Endothelial cell of umbilical vein (primary cell): ENCODE measurements at places on chromosomes 11 and 22. TPM values are rescaled to one million over a fixed set of nuclear protein-coding genes. Genes with fewer than 3 reads are reported as not detected.

DNA sequence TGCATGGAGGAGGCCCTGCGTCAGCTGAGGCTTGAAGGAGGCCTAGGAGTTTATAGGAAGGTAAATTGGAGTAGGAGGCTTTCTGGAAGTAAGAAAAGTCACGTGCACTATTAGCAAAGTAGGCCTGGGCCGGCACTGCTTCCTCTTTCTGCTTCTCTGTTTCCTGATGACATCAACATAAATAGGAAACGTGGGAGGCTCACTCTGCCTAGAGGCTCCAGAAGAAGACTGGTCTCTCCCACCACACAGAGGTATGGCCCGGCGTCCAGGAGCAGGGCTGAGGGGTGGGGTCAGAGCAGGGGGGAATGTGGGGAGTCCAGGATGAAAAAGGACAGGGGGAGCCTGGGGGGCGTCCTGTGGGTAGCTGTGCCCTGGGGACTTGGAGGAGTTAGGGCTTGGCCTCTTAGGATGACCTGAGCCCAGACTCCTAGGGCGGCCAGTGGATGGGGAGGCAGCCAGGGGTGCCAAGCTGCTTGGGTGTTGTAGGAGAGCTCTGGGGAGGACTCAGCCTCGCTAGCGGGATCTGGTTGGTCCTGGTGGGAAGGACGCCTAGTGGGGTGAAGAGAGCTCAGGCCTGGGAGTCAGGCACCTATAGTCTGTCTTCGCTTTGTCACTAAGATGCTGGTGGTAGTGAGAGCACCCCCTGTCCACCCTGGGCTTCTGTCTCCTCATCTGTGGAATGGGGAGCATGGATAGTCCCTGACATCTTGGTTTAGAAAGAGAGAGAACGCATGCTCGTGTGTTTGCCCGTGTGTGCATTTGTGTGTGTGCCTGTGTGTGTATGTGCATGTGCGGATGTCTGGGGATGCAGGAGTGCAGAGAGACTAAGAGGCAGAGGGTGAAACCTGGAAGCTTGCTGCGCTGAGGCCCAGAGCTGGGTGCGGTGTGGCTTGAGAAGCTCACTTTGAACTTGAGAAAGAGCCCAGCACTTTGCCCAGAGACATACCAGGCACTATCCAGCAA is at the start of gene CSF2RB:
CSF2RB (plus strand) TSS at position 202 of the 963 bp plus-strand sequence. CDS start 8,580 bp downstream, outside the sequence.
- no peaks in the 10 kb centered on the region for H3K36me3 ChIP-seq
- H3K27me3 ChIP-seq, result no peaks in the 10 kb centered on the region
- DNase-seq, result peak; percentile 78
- peak within 1 kb of the TSS; percentile 68 for H3K27ac ChIP-seq
- H3K4me3 ChIP-seq, result peak within 1 kb of the TSS; percentile 76
- H3K4me1 ChIP-seq, result peaks cover 25% of the 10 kb centered on the region

GRCh38 chr22:38727123-38727522 is 21.4 kb downstream of the GTPBP1 start:
- H3K27me3 ChIP-seq, result no peaks in the 10 kb centered on the region
- no peak overlapping the region for H3K4me3 ChIP-seq
- no peak for DNase-seq
- no peaks in the 10 kb centered on the region for H3K4me1 ChIP-seq

DNA sequence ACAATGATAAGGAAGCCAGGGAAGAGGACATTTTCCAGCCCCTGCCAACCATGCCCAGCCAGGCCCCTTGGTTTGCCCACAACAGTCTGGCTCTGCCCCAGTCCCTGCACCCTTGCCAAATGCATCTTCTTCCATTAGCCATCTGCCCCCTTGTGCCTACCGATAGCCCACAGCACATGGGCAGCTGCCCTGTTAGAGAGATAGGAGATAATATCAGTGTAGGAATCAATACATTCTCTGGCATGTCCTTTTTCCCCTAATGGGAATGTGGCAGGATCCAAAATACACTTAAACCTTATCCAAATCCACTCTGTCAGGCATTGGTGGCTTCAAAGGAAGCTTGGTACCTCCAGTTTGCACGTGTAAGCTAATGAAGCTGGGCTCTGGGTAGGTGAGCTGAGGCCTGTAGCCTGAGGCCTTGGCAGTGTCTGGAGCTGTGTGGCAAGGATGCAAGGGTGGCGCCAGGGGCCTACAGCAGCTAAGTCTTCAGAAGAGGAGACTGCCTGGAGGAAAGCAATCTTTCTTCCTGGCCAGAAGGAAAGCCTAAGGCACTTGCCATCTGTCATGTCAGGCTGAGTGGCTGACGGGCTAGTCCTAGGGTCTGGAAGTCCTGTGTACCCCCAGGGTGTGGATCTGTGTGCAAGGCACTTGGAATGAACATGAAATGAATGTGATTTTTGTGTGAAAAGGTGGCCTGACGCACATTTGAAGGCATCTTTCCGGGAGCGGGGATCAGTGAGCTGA is 164.2 kb upstream of the TBCEL start:
- H3K27me3 ChIP-seq, result no peaks in the 10 kb centered on the region
- no peak overlapping the region for H3K4me3 ChIP-seq
- no peaks in the 10 kb centered on the region for H3K36me3 ChIP-seq
- no peaks in the 10 kb centered on the region for H3K4me1 ChIP-seq

DNA sequence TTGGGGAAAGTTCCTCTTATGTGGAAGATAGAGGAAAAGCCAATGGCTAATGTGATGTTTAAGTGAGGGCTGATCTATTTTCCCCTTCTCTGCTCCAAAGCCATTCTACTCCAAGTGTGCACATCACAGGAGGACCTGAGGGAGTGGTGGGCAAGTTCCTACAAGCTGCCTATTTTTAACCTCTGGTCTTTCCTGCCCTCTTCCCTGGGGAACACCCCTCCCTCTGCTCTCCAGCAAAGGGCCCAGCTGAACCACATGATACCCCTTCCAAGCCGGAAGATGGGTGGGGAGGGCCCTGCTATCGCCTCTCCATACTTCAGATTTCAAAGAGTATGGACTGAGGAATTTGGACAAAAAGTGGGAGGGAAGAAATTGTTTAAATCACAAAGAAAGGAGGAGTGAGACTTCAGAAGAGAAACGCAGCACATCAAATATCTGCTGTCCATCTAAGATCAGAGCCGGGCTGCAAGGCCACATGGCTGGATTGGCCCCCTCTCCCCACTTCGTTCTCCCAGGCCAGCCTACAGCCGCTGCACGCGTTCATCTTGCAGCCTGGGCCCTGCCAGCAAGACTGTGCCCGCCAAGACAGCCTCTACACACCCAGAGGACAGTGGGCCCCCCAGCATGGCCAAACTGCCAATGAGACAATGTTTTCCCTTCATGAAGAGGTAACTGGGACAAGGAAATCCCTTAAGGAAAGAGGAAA is 77.5 kb downstream of the MICAL3 start:
- no peaks in the 10 kb centered on the region for H3K36me3 ChIP-seq
- DNase-seq, result no peak
- peaks cover 17% of the 10 kb centered on the region for H3K4me1 ChIP-seq
- no peak overlapping the region for H3K4me3 ChIP-seq

DNA sequence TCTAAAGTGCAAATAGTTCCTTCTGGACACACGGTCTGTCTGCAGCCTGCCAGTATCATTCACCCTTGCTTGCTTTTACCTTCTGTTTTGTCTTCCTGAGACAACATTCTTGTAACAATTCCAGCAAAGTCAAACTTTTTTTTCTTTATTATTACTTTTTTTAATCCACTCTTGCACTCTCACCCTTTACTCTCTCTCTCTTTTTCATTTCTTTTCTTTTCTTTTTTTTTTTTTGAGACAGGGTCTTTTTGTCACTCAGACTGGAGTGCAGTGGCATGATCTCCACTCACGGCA is 53.7 kb downstream of the MCHR1 start:
- H3K4me1 ChIP-seq, result no peaks in the 10 kb centered on the region
- no peaks in the 10 kb centered on the region for H3K27me3 ChIP-seq
- no peak overlapping the region for H3K4me3 ChIP-seq
- no peak for DNase-seq

- no peaks in the 10 kb centered on the region for H3K27me3 ChIP-seq
- no peak overlapping the region for H3K4me3 ChIP-seq
- no peaks in the 10 kb centered on the region for H3K36me3 ChIP-seq
- H3K27ac ChIP-seq, result no peak overlapping the region
These were observed 27.6 kb downstream of the PLA2G6 start for GRCh38 chr22:38153821-38154562.

GRCh38 chr11:26742966-26743365 is 21.1 kb upstream of the SLC5A12 start:
- no peaks in the 10 kb centered on the region for H3K4me1 ChIP-seq
- H3K36me3 ChIP-seq, result no peaks in the 10 kb centered on the region
- H3K4me3 ChIP-seq, result no peak overlapping the region
- H3K27me3 ChIP-seq, result no peaks in the 10 kb centered on the region

DNA sequence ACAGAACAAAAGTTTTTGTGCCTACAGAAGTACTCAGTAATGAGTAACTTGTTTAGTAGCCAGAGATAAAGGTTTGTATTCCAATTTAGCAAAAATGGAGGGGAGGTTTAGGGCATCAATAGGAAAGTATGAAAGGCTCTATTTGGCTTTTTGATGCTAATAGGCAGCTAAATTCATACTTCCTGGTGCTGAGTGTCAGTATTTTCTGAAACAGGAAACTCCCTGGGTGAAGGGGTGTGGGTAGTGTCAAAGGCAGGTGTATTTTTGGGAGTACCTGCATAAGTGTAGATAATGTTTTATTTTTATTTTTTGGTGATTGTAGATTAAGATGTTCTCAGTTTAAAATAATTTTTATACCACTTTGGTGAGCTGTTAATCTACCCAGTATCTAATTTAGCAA is 29.3 kb upstream of the MMP7 start:
- H3K36me3 ChIP-seq, result no peaks in the 10 kb centered on the region
- DNase-seq, result no peak
- no peaks in the 10 kb centered on the region for H3K27me3 ChIP-seq
- peaks cover 3% of the 10 kb centered on the region for H3K4me1 ChIP-seq

DNA sequence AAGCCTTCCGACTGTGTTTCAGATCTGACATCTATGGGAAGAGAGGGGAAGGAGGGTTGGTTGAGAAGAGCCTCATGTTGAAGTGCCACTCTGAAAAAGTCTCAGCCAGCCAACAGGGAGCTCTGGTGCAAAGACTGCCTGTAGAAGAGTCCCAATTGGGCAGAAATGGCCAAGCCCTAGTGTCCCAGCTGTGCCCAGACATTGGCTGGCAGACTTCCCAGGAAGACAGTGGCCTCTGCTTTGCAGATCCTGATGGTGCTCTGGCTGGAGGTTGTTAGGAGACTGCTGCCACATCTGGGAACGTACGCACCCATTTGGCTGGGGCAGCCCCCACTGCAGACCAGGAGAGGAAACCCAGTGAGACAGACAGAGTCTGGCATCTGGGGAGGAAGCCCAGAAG is 3.2 kb upstream of the PLA2G3 start:
- H3K27ac ChIP-seq, result no peak overlapping the region
- no peaks in the 10 kb centered on the region for H3K27me3 ChIP-seq

DNA sequence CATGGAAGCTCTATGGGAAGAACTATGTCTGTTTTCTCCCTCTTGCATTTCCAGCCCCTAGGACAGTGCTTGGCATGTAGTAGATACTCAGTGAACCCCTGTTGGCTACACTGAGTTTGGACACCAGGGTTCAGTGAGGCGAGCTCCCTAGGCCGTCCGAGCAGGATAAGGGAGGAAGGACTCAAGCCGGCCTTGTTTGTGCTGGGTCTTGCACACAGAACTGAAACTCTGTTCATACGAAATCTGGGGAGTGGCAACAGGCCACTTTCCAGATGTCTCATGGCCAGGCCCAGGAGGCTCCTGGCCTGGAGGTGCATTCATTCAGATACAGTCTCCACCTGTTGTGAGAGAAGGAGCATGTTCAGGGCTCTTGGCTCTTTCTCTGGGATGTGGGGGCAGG is 23.6 kb upstream of the LMO1 start:
- no peaks in the 10 kb centered on the region for H3K36me3 ChIP-seq
- no peak for DNase-seq
- H3K27me3 ChIP-seq, result peaks cover 12% of the 10 kb centered on the region
- H3K4me3 ChIP-seq, result no peak overlapping the region
- no peak overlapping the region for H3K27ac ChIP-seq

DNA sequence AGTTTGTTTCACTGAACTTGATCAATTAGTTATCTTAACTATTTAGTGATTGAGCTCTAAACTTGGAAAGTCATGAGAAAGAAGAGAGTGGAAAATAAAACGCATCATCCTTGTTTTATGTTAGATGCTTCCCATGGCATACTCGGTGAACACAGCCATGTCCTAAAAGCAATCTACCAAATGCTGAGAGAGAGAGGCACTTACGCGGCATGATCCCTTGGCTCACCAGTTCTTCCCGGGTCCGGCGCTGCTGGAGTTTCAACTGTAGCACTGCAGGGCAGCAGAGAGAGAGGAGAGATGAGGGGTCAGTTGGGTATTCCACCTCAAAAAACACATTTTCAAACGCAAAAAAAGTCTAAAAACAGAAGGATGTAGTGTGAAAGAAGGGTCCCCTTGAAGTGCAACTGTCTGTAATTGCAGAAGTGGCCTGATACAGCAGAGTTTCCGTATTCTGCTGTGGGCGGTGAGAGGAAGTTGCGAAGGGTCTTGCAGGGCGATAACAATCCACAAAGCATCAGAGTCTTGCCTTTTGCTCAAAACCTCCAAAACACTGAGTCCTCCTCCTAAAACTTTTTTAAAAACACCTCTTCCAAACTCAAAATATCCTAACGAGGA is 92.7 kb downstream of the SGSM3 start:
- no peaks in the 10 kb centered on the region for H3K27me3 ChIP-seq
- H3K4me1 ChIP-seq, result peaks cover 5% of the 10 kb centered on the region
- no peak overlapping the region for H3K27ac ChIP-seq
- no peak for DNase-seq
- no peak overlapping the region for H3K4me3 ChIP-seq

GRCh38 chr11:46348566-46349401 is 1.5 kb downstream of the DGKZ start:
- H3K4me1 ChIP-seq, result peaks cover 34% of the 10 kb centered on the region
- no peak overlapping the region for H3K4me3 ChIP-seq
- DNase-seq, result no peak
- H3K27ac ChIP-seq, result no peak overlapping the region

DNA sequence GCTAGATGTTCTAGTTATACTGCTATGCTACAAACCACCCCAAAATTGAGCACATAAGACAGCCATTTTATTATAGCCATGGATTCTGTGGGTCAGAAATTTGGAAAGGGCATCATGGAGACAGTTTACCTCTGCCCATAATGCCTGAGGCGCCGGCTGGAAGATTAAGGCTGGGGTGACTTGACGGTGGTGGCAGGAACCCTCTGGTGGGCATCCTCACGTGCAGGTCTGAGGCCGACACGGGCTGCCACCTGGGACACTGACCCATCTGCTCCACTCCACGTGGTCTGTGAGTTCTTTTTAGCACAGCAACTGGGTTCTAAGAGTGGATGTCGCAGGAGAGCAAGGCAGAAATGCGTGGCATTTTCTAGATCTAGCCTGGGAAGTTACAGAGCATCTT is 40.0 kb upstream of the PRDM11 start:
- H3K27ac ChIP-seq, result no peak overlapping the region
- no peaks in the 10 kb centered on the region for H3K36me3 ChIP-seq
- no peak for DNase-seq
- H3K4me1 ChIP-seq, result peaks cover 7% of the 10 kb centered on the region
- H3K27me3 ChIP-seq, result peaks cover 3% of the 10 kb centered on the region

- H3K27ac ChIP-seq, result no peak overlapping the region
- no peaks in the 10 kb centered on the region for H3K27me3 ChIP-seq
- no peaks in the 10 kb centered on the region for H3K36me3 ChIP-seq
- H3K4me3 ChIP-seq, result no peak overlapping the region
- no peak for DNase-seq
- peaks cover 19% of the 10 kb centered on the region for H3K4me1 ChIP-seq
These were observed 100.6 kb upstream of the CD44 start for GRCh38 chr11:35038211-35038928.

The ADORA2A gene
- polyA plus RNA-seq, result 33.1 and 45.3 TPM in 2 replicates

The RCOR2 gene
- 0.43 and 0.63 TPM in 2 replicates for polyA plus RNA-seq

The GAB4 gene
- not detected in 2 replicates for polyA plus RNA-seq

The MACROD1 gene
- 11.0 and 16.9 TPM in 2 replicates for polyA plus RNA-seq

The TRIM48 gene
- not detected in 2 replicates for polyA plus RNA-seq

The PATE2 gene
- not detected in 2 replicates for polyA plus RNA-seq
